Umbilical cord (tissue), 2 donors: ENCODE measurements at places on chromosomes 5 and 9.
A peak's percentile ranks its signal among the peaks of the same experiment; 100 is the strongest.

DNA sequence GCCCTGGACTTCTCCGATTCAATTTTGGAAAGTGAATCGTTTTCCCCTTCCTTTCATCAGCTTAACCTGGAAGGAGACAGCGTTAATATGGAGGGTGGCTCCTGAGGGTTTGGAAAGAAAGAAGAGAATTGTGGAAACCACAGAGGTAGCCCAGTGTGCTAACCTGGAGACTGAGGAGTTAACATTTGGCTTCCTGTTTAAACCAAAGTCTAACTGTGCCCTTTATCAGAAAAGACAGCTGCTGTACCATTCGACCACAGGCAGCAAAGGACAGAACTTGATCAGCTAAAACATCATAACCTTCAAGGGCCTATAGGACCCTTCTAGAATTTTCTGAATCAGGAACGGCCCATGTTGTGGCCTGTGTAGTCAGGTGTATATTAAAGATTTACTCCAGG lies 735 bp downstream of the IDNK start:
- DNase-seq: peak; percentile 32

DNA sequence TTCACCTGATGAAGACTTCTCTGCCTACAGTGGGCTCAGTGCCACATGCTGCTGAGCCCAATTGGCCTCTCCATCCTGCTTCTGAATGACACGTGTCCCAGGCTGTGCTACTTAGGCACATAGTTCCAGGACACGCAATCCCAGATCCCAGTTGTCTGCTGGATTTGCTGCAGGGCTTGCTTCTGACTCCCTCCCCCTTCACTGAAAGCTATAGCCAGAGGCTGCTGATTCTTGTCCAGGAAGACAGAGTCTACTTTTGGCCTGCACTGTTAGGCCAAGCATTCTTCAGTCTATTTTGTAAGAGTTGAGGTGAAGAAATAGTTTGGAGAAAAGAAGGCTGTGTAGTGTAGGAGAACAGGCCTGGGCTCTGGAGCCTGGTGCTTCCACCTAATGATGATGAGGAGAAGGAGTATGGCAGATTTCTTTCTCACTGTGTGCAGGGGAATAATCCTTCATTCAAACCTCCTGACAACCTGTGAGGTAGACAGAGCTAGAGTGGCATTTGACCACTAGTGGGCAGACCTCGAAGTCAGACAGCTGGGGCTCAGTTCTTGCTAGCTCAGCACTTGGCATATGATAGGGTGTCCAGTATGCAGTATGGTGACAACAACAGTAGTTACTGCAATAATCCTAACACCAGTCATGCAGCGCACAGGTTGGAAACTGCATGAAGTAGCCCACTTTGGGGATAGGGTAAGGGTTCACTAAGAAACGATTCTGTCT lies 19.5 kb upstream of the ASPN start:
- no peak for DNase-seq

DNA sequence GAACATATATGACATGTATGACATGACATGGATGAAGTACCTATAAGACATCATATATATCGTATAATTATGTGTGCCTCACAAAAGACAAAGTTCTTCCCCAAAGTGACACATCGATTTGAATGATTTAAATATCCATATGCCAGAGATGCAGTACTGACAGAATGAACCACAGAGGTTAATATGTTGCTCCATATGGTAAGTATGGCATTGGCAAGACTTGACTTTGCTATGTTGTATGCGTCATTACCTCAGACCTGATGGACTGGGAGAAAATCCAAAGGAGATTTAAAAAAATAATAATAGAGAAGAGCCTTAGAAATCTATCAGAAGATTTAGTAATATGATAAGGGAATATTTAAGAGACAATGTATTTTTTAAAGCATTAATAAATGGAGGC lies 263.2 kb downstream of the PJA2 start:
- DNase-seq: no peak

DNA sequence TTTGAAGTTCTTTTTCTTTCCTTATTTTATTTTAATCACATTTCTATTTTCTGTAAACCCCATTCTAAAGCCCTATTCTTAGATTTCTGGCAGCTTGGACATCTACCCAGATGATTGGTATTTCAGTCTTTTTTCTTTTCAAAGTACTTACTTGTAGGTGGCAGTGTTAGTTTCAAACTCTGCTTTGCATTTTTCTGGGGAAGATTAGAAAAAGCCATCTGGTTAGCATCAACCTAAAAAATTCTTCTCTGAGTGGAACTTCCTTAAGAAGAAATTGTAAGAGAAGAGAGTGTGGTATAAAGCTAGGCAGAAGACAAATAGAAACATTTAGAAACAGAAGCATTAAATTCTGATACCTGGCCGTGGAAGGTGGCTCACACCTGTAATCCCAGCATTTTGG lies 17.2 kb upstream of the TENT2 start:
- peak; percentile 86 for DNase-seq

DNA sequence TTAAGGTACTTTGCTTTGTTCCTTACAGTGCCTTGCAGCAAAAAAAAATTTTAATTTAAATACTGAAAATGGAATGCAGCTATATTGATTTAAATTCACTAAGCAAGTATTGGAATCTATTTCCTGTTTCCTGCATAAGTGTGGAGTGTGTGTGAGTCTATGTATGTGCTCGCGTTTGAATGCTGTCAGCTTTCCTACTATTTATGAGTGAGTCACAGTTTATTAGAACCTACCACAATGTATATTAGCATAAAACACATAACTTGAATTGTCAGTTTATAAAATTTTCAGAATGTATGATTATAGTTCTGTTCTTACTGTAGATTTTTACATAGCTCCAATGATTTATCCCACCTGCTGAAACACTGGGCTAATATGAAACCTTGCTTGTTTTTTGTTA lies 302.1 kb downstream of the NR2F1-AS1 start:
- DNase-seq: no peak

- DNase-seq: peak; percentile 36
These were observed 67.5 kb upstream of the MAMDC2 start for GRCh38 chr9:69976152-69976551.

- no peak for DNase-seq
These were observed 67.6 kb upstream of the RGMB start for GRCh38 chr5:98705841-98706240.

GRCh38 chr9:89379508-89380115 lies 61.3 kb downstream of the SECISBP2 start:
- no peak for DNase-seq

DNA sequence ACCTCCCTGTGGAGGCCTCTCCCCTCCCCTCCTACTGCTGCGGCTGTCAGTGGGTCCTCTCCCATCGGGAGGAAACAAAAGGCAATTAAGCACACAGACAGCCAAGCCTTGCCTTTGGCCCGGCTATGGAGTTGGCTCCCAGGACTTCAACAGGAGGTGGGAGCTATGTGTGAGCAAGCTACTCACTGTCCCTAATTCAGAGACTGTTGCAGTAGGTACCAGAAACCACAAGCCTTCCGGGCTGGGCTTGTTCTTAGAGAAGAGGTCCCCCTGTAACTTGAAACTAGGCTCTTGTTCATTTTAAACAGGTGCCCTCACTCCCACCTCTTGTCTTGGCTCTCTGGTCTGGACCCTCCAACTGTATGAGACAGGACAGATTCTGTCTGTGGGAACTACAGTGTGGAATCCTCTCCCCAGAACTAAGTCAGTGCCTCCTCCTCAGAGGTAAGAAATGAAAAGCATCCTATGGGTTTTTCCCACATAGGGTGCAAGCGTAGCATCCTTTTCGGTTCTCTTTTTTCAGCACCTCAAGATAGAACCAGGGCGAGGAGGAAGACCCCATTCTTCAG lies 561.1 kb downstream of the EBF1 start:
- no peak for DNase-seq

GRCh38 chr9:13022756-13023155 lies 247.9 kb downstream of the LURAP1L start:
- DNase-seq: no peak

- peak; percentile 66 for DNase-seq
These were observed 144.9 kb downstream of the MYO10 start for GRCh38 chr5:16791036-16791705.

GRCh38 chr9:78856144-78856543 lies 559.2 kb downstream of the PSAT1 start:
- no peak for DNase-seq

- DNase-seq: no peak
These were observed 8.8 kb downstream of the C9orf50 start for GRCh38 chr9:129612123-129612522.

DNA sequence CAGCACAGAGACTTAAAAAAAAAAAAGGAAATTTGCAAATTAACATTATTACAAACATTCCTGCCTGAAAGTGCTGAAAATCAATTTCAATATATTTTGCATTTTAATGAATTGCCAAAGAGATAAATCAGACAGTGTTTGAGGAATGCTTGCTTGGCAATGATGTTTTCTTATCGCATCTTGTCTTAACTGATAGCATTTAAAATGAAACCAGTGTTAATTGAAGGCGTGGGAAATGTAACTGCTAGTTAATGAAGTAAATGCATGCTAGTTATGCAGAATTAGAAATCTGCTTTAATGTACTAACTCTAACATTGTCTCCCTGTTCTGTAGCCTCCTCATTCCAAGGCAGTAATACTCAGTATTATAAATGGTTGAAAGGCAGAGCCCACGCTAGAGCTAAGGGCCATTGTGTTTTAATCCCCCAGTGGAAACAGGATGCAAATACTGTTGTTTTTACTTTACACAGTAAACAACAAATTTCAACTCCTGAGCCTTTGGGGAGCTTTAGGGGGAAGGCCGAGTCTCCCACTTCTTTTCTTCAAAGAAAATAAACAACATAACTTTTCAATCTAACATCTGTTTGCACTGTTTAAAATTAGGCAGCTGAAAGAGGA lies 586.9 kb downstream of the TLE4 start:
- no peak for DNase-seq

DNA sequence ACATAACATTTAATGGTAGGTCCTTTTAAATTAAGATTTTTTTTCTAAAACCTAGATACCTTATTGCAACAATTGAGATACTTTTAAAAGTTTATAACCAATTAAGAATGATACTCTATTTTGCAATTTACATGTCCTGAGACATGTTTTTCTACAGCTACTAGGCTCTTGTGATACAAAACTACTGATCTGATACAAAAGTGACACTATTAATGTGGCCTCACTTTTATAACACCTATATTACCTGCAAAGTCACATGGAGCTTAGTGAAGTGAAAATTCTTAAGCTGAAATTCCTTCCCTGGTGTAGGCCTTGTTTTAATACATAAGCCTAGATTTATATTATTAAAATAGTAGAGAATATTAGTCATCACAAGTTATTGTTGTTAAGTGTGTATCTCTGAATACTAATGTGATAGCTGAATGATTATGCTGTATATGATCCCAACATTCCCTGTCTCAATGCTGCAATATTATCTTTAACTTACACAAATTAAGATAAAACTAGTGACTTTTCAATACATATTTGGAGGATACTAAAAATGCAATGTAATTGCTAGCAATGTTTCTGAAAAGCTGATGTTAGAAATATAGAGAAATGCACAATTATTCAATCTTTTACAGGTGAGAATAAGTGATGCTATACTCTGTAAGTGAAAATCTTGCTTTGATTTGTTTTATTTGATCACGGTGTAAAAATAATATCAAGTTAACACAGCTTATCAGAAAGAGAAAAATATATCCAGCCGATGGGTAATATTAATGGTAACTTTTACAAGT lies 2.6 kb downstream of the NFIB start:
- DNase-seq: no peak

DNA sequence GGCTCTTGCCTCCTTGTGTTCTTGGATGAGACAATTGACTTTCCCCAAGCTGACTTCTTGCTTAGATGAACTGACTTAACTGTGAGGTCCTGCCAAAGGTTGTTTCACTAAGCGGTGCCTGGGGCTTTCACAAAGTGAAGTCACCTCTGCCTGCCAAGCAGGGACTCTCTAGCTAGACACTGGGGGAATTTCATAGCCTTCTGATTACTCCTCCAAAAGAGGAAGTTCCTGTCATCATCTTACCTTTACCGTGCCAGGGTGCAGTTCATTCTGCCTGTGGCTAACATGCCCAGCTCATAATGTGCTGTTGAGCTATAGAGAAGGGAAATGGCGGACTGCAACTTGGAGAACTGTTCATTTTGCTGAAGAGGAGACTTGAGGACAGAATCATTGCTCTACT lies 472.0 kb upstream of the WWC1 start:
- DNase-seq: no peak

- DNase-seq: no peak
These were observed 9.5 kb downstream of the SIL1 start for GRCh38 chr5:139188558-139189270.

DNA sequence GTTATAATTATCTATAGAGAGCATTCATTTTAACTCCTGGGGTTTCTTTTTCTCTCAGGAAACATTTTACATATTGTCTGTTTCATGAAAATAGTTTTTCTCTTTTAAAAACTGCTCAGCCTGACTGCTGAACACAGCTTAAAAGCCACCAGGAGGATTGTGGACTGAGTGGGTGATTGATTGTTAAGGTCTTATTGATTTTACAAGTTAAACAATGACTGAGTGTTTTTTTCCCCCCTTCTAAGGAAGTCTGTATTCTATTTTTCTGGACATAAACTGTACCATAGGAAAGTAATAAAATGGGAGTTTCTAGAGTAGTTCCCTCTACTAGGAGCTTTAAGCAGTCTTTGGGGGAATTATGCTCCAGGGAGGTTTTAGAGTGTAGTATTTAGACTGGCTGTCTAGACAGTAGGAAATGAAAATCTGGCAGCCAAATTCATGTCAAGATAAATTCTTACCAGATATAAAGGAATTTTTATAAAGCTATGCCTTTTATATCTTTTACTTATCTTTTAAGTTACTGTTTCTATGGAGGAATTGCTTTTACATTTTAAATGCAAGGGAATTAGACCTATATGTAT lies 463.9 kb downstream of the PRR16 start:
- DNase-seq: peak; percentile 91

GRCh38 chr9:35852876-35853865 lies 17.0 kb downstream of the OR13J1 start:
- no peak for DNase-seq
